ENCODE measurements at places on chromosomes 7 and 10. TPM values are rescaled to one million over a fixed set of nuclear protein-coding genes. Genes with fewer than 3 reads are reported as not detected.

ZNF722 gene
- total RNA-seq = not detected

ASB15 gene
- 80.6 TPM for total RNA-seq

CLIP2 gene
- 8.8 TPM for total RNA-seq

AMZ1 gene
- 0.07 TPM for total RNA-seq

FGFR2 gene
- total RNA-seq = 0.64 TPM

GRCh38 chr10:51522858-51523257 lies 176.5 kb downstream of the CSTF2T start:
- H3K27me3 ChIP-seq = no peaks in the 10 kb centered on the region
- peaks cover 16% of the 10 kb centered on the region for H3K4me1 ChIP-seq
- DNase-seq = no peak
- no peaks in the 10 kb centered on the region for H3K36me3 ChIP-seq
- H3K4me3 ChIP-seq = no peak overlapping the region

- no peaks in the 10 kb centered on the region for H3K27me3 ChIP-seq
- DNase-seq = no peak
- H3K4me3 ChIP-seq = no peak overlapping the region
- peaks cover 14% of the 10 kb centered on the region for H3K36me3 ChIP-seq
- H3K27ac ChIP-seq = no peak overlapping the region
Measured at GRCh38 chr10:110502851-110503301, 5.2 kb downstream of the DUSP5 start.

- no peak overlapping the region for H3K27ac ChIP-seq
- no peaks in the 10 kb centered on the region for H3K27me3 ChIP-seq
- peaks cover 23% of the 10 kb centered on the region for H3K4me1 ChIP-seq
- no peak overlapping the region for H3K4me3 ChIP-seq
- DNase-seq = no peak
Measured at GRCh38 chr7:66683770-66684123, 55.1 kb downstream of the KCTD7 start.

- no peaks in the 10 kb centered on the region for H3K27me3 ChIP-seq
- no peak for DNase-seq
- H3K36me3 ChIP-seq = peaks cover 63% of the 10 kb centered on the region
- peaks cover 45% of the 10 kb centered on the region for H3K4me1 ChIP-seq
- no peak overlapping the region for H3K4me3 ChIP-seq
Measured at GRCh38 chr10:79226391-79227245, 120.7 kb upstream of the PPIF start.

DNA sequence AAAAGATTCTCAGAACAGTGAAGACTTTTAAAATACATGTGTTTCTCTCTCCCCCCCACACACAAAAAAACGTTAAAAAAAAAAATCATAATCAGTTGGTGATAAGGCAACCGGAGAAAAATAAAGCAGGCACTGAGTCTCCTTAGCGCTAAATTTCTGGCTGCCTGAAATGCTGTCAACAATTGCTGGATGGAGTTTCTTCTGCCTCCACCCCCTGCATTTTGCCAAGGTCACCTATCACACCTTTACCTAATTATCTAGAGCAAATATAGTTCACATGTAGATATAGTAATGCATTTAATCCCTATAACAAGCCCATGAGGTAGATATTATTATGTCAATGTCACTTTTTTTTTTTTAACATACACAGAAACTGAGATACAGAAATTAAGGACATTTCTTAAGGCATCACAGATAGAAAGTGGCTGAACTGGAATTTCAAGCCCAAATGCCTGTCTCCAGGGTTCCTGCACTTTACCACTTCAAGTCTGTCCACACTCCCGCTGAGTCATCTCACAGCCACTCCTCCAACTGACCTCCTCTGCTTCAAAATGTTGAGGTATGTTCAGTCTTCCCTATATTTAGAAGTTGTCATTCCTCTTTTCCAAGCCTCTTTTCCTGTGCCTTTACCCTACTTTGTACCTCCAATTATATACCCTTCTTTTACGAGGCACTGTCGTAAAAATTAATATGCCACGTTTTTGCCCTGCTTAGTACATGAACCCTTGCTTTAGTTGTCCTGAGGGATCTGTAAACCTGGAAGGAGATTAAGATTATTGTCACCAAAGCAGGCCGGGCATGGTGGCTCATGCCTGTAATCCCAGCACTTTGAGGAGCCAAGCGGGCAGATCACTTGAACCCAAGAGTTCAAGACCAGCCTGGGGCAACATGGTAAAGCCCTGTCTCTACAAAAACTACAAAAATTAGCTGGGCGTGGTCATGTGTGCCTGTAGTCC lies 72.8 kb upstream of the MPP7 start:
- no peak overlapping the region for H3K27ac ChIP-seq
- no peak overlapping the region for H3K4me3 ChIP-seq
- H3K36me3 ChIP-seq = no peaks in the 10 kb centered on the region
- no peaks in the 10 kb centered on the region for H3K27me3 ChIP-seq
- no peaks in the 10 kb centered on the region for H3K4me1 ChIP-seq

DNA sequence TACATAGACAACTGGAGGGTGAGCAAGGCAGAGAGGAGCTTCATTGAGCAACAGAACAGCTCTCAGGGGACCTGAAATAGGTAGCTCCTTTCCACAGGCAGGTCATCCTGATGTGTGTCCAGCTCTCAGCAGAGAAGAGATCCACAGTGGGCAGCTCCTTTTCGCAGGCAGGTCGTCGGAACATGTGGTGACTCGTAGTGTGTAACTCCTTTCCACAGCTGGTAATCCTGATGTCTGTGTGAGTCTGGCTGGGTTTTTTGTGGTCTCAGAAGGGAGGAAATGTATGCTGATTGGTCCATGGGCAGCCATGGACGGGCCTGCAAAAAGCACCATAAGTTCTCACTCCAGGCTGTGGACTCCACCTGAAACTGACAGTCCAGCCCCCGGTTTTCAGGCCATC lies 24.4 kb upstream of the TES start:
- no peaks in the 10 kb centered on the region for H3K36me3 ChIP-seq
- H3K27ac ChIP-seq = no peak overlapping the region
- no peaks in the 10 kb centered on the region for H3K4me1 ChIP-seq
- no peak for DNase-seq
- H3K4me3 ChIP-seq = no peak overlapping the region
- H3K27me3 ChIP-seq = no peaks in the 10 kb centered on the region

- no peaks in the 10 kb centered on the region for H3K27me3 ChIP-seq
- no peak overlapping the region for H3K4me3 ChIP-seq
- H3K36me3 ChIP-seq = no peaks in the 10 kb centered on the region
- H3K4me1 ChIP-seq = no peaks in the 10 kb centered on the region
Measured at GRCh38 chr10:8174762-8175161, 120.3 kb downstream of the GATA3 start.
